ENCODE measurements at places on chromosomes 6 and 20.

- no peak for DNase-seq
These were observed 83.5 kb downstream of the FOXO3 start for GRCh38 chr6:108644252-108644651.

- no peak for DNase-seq
These were observed 201.2 kb upstream of the MYLIP start for GRCh38 chr6:15927531-15928225.

- DNase-seq, result no peak
These were observed 463.0 kb downstream of the CDKAL1 start for GRCh38 chr6:20997143-20997769.

DNA sequence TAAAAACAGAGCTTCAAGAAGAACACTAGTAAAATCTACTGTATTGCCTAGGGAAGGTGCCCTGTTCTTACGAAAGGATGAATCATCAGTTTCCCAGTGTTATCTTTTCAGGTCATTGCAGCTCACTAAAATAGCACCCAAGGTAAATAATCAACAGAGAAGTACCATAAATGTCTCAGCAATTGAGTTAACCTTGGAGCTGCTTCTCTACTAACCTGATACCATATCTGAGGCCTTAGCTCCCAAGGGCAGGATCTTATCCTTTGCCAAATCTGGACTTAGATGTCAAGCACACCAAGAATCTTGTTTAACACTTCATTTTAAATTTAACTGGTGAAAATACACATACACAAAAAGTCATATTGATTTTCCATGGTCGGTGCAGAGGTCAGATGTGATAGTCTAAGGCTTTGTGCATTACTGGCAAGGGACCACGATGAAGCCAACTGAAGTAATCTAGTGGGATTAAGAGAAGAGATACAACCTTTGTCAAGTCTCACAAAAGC is 81.5 kb downstream of the EDN1 start:
- DNase-seq, result no peak

DNA sequence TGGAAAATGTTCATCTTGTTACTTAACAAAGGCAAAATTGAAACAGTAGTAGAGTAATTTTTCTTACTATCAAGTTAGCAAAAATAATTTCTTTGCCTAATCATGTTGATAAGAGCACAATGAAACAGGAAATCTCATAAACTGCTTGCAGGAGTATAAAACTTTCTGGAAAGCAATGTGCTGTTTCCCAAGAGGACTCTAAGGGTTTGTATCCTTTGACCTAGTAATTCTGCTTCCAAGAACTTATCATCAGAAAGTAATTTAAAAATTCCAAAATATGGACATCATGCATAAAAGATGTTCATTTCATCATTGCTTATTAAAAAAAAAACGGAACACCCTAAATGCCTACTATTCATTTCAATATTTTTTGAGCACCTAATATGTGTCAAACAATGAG is 46.1 kb upstream of the TNFAIP3 start:
- no peak for DNase-seq

- no peak for DNase-seq
These were observed 837.6 kb downstream of the MAFB start for GRCh38 chr20:39851459-39851858.

DNA sequence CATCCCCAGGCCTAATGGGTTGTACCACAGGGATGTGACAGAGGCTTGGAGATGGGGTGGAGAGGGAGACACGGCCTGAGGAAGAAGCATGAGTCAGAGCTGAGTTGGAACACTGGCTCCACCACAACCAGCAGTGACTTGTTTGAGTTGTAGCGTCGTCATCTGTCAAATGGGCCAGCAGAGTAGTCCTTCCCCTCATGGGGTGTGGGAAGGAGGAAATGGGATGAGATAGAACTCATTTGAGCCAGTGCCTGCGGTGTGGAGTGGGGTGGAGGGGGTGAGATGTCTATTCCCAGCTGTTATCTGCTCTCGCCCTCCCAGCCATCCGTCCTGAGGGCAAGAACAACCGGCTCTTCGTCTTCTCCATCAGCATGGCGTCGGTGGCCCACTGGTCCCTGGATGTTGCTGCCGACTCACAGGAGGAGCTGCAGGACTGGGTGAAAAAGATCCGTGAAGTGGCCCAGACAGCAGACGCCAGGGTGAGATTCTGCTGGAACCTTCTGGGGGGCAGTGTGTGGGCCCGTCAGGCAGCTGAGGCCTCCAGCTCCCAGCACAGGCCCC is 32.5 kb downstream of the PLCG1 start:
- no peak for DNase-seq

DNA sequence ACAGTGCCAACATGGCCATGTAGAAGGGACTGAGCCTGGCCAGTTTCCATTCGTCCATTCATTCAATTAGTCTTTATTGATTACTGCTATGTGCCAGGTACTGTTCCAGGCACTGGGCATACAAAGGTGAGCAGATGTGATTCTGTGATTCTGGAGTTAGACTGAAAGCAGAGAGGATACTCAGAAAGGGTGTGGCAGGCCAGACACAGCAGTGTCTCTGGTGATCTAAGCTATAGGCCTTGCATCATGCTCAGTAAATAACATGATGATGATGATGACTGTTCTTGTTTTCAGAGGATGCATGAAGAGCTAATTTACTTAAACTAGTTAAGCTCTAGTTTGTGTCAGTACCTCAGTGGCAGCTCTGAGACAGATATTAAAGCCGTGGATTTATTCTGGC is 31.4 kb upstream of the FUCA2 start:
- DNase-seq, result no peak

DNA sequence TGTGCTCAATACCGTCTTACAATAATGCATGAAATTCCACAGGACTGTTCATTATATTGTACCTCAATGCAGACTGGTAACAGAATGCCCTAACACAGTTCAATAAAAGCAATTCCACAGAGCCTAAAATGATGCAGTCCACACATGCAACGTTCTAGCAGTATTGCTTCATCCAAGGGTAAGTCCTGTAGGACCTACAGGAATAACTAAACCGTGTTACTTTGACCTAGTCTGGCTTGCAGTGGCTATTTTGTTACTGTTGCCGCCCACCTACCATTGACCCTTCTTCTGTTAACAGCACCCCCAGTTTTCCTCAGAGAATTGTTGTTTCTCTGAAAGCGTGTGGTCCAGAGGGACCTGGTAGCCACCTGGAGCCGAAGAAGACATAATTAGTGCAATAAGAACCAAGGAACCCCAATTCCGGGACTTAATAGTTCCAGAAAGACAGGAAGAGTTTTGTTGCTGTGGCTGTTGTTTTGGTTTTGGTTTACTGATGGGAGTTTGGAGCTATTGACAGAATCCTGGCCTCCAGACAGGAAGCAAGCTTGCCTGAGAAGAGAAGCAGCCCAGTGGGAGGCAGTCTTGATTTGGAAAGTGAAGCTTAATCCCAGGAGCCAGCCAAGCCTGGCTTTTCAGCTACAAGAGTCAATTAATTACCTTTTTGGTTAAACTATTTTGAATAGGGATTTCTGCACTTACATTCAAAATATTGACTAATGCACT is 91.3 kb downstream of the FRK start:
- DNase-seq, result no peak

DNA sequence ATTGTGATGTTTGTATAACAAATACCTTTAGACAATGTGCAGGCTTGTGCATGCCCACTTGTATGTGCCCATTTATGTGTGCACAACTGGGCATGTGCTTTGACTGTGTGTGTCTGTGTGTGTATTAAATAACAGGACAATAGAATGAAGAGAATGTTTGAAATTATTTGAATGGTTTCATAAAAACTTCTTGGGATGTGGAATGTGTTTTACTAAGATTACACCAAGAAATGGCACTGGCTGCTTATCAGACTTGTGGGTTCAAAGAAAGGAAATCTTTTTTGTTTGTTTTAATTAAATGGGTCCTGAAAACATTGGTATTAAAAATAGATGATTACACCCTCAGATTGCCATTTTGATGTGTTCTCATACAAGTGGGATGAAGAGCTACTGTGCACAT is 191.6 kb upstream of the CCN2 start:
- DNase-seq, result no peak

DNA sequence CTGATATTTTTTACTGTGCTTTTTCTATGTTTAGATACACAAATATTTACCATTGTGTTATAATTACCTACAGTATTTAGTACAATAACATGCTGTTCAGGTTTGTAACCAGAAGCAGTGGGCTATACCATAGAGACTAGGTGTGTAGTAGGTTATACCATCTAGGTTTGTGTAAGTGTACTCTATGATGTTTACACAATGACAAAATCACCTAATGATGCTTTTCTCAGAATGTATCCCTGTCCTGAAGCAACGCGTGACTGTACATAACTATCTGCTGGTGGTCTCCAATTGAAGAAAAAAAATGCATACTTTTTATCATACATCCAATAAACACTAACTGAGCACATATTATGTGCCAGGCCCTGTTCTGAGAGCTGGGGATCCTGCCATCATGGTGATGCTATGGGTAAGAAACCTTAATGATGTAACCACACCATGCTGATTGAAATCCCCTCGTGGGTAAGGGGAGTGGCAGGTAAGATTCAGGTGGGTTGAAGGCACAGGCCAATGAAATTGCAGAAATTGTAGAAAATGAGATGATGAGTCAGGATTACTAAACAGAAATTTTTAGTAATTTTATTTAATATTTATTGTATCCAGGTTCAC is 76.8 kb downstream of the FYN start:
- DNase-seq, result no peak

GRCh38 chr6:168756009-168756634 is 315.1 kb downstream of the SMOC2 start:
- no peak for DNase-seq

DNA sequence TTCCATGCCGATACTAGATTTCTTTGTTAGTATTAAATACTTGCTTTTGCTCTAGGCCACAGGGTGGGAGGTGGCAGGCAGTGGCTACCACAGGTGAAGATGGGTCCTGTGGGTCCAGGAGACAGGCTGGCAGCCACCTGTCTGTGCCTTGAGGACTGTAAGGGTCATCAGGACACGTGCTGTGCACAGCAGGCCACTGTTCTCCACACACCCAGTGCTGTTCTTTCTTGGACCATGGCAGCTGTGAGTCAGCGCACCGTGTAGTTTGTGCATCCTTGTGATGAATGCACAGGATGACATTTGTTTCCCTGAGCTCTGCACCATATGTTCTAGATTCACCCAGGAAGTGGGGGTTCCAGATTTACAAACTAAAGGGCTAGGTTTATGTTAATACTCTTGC is 317.0 kb downstream of the ZFAND3 start:
- DNase-seq, result no peak

DNA sequence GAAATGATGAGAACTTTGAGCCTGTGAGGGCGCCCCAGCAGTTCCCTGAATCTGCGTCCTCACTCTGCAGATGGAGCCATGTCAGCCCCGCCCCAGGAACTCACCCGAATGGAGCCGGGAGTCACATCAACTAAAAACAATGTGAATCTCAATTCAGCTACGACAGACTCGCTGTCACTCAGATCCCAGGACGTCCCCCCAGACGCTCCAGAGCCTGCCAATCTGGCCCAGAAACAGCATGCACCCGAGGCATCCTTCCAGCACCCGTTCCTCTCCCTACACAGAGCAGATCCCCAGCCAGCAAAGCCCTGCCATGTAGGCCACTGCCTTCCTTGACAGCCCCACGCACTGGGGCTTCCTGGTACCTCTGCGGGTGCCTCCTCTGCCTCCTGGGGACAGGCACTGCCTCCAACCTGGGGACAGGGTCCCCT is 248.0 kb downstream of the TTLL2 start:
- DNase-seq, result no peak

DNA sequence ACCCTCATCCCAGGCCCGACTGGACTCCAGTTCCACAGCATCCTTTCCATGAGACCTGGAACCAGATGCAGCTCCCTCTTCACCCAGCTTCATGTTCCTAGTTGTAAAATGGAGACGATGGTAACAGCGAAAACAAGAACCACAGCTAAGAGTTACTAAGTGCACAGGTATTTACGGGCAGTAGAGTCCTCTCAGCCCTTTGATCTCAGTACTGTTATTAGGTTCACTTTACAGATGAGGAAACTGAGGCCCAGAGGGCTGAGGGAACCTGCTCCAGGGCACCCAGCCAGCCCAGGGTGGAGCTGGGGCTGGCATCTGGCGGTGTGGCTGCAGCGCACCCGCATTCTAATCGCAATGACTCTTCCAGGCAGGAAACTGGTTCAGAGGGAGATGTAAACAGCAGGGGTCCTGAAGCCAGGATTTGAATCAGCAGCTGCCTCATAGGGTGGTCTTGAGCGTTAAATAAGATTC is 858 bp downstream of the BCAS1 start:
- DNase-seq, result no peak

DNA sequence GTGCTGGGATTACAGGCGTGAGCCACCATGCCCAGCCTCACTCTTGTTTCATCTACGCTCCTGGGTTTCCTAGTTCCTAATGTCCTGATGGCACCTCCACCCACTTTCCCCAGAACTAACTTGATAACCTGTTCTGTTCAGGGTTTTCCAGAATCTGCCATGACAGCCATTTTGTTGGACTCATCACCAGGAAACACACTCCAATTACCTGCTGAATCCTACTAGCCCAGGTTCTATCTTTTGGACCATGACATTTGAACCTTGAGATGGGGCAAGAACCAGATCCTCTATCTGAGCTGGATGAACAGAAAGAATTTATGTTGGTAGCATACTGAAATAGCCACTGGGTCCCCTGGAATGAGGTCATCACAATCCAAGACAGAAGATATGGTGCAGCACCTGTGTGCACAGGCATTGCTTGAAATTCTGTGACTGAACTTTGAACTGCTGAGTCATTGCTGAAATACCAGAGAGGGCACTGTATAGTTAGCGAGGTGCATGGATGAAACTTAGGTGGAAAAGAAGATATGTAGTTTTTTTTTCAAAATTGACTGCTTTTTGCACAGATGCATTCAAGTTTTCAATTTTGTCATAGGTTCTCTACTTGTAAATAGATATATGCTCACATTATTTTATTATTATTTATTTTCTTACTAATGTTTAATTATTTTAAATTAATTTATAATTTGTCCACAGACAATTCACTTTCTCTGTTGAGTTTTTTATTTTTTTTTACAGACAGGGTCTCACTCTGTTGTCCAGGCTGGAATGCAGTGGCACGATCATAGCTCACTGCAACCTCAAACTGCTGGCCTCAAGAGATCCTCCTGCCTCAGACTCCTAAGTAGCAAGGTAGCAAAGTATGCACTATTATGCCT is 42.8 kb upstream of the TASP1 start:
- no peak for DNase-seq

GRCh38 chr6:132919045-132919860 is 104.9 kb downstream of the RPS12 start:
- DNase-seq, result no peak

DNA sequence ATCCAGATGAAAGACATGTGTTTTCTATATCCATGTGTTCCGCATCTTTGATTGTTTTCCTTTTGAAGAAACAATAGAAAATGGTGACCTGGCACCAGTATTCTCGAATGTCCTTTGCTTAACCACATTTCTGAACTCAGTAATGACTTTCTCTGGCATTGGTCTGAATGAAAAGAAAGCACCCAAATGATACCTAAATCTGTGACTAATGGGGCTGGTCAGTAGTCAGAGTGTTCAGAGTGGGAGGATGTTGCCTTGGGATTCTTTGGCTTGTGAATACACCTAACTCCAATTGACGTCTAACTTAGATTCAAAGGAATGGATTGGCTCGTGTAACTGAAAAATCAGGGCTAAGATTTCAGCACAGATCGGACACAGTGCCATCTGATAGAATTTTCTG is 27.1 kb downstream of the PARD6B start:
- DNase-seq, result no peak

GRCh38 chr6:75345413-75345812 is 60.8 kb upstream of the TMEM30A start:
- no peak for DNase-seq
